ENCODE measurements at places on chromosomes 3 and 15.

- no peak for DNase-seq
Observed at GRCh38 chr3:14199641-14200040, 21.0 kb downstream of the LSM3 start.

GRCh38 chr3:147391781-147392624 lies 14.3 kb downstream of the ZIC4 start:
- DNase-seq = peak; percentile 54

GRCh38 chr3:126024049-126024854 lies 55.3 kb downstream of the ROPN1B start:
- no peak for DNase-seq

DNA sequence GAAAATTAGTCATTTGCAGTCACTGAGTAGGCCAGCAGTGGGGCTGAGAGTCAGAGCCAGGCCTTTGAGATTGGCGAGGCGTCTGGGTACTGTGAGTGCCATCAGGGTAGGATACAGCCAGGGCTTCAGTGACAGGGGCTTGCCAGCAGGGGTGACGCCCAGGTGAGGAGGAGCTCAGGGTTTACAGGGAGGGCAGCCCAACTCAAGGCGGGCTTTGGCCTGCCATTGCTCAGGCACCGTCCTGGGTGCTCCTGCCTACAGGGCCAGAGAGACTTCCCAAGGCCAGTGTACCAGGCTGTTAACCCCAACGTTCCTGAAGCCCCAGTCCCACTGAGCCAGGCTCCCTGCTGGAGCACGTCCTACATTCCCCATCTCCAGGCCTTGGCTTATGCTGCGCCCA lies 152.0 kb downstream of the FBLN2 start:
- DNase-seq = no peak

DNA sequence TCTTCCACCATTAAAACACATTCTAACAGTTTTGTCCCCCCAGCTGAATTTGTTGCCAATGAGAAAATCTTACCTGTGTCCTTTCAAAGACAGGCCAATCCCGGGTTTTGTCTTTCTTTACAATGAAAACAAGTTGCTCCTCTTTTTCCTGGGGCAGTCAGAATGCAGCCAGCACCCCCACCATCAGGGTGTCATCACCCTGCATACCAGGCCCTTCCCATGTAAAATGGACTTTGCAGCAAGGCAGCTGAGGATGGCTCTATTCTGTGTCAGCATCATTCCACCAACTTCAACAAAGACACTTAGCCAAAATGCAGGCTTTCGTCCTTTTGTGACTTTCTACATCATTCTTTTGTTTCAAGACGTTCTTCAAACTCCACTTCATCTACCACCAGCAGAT lies 490.9 kb downstream of the OCA2 start:
- DNase-seq = no peak

DNA sequence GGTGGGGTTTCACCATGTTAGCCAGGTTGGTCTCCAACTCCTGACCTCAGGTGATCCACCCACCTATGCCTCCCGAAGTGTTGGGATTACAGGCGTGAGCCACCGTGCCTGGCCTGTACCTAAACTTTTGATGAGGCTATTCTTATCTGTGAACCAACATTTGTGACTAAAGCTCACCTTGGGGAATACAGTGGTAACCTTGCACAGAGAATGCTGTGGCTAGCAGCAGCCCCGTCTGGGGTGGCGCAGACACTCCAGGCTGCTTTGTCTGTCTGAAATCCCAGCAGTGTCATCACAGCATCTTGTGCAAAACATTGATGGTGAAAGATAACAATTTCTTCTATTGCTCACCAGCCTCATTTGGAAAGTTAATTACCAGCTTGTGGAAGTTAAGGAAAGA lies 58.9 kb downstream of the CMTM8 start:
- DNase-seq = no peak

DNA sequence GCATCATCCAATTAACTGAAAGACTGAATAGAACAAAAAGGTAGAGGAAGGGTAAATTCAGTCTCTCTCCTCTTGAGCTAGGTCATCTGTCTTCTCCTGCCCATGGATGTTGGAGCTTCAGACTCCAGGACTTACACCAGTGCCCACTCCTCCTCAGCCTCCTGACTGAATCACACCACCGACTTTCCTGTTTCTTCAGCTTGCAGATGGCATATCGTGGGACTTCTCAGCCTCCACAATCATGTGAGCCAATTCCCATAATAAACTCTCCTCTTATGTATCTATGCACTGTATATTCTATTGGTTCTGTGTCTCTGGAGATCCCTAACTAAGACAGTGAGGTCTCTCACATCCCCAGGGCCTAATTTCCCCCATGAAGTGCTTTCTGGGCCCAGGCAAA lies 140.4 kb downstream of the CD47 start:
- no peak for DNase-seq

DNA sequence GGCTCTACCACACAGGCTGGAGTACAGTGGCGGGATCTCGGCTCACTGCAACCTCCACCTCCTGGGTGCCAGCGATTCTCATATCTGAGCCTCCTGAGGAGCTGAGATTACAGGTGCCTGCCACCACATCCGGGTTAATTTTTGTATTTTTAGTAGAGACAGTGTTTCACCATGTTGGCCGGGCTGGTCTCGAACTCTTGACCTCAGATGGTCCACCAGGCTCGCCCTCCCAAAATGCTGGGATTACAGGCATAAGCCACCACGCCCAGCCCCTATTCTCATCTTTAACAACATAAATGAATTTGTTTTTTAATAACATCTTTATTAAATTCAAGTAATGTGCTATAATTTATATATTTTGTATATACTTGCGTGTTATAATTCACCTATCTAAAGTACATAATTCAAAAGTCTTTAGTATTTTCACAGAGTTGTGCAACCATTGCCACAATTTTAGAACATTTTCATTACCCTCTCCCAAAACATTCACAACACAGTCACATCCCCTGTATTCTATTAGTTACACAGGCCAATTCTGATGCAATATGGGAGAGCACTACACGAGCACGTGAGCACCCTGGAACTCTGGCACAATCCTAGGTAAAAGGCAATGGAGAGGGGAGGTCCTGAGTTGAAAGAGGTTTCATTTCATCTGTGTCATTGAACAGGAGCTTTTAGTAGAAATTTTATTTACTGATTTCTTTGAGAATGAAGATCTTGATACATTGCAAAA lies 21.2 kb upstream of the MTMR14 start:
- no peak for DNase-seq

GRCh38 chr3:5384557-5385236 lies 197.2 kb downstream of the EDEM1 start:
- DNase-seq = no peak

- no peak for DNase-seq
Observed at GRCh38 chr3:72143322-72143721, 358.4 kb upstream of the PROK2 start.

- no peak for DNase-seq
Observed at GRCh38 chr3:87949189-87949878, 109.5 kb downstream of the CGGBP1 start.

DNA sequence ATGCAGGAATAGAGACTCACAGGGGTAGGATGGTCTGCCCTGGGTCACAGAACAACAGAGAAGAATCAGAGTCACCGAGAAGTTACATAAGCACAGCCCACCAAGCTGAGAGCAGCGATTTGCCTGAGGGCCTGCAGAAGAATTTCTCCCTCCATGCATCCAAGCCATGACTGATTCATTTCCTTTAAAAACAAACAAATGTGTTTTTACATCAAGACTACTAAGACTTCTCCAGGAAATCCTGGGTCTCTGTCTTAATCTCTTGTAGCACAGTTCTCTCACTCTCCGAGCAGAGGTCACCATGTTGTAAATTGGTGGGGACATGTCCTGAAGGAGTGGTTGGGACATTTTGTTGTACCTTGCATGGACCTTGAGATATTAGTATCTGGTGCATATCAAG lies 159.8 kb downstream of the THSD4 start:
- no peak for DNase-seq

- no peak for DNase-seq
Observed at GRCh38 chr15:71501344-71502076, 308.8 kb upstream of the NR2E3 start.

DNA sequence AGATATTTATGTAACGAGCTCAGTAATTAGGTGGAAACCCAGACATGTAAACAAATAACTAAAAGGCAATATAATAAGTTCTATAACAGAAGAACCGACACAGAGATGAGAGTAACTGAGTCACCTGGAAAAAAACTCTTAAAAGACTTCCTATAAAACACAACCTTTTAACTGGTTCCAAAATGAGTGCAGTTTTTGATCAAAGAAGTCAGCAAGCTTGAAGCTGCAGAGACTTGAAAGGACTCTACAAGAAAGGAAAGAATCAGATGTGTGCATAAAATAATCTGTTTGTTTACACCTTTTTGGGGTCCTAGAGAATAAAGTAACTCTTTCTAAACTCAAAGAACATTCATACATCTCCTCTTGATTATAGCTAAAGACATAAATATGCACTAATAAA lies 560.4 kb upstream of the CCDC54 start:
- no peak for DNase-seq

DNA sequence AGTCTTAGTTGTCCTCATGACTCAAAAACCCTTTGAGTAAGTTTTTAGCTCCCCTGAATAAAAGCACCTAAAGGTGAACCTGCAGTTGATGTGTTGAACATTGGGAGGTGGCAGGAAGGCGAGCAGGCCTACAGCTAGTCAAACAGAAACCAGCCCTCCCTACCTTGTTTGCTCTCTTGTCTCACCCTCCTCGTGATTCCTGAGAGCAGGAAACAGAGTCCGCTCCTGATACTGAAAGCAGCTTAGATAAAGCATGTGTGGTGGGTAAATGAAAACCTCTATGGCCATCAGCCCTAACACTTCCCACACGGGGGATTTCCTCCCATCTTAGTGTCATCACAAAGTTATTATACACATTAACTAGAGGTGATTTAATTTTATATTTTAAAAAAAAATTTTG lies 21.8 kb upstream of the CLDN18 start:
- DNase-seq = no peak

DNA sequence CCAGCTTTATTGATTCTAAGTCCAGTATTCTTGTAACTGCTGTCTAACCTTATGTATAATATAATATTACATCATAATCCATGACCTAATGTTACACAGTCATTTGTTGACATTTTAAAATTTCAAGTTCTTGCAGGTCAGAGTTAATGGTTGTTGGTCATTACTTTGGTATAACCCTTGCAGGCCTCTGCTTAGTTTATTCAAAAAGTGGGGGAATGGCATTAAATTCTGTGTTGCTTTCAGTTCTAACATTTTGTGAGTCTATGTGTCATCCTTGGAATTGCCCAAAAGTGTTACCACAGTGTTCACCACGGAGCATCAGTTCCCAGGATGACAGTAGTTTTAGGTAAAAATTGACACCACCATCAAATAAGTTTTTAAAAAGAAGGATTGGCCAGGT lies 174.8 kb upstream of the BCL6 start:
- DNase-seq = no peak

DNA sequence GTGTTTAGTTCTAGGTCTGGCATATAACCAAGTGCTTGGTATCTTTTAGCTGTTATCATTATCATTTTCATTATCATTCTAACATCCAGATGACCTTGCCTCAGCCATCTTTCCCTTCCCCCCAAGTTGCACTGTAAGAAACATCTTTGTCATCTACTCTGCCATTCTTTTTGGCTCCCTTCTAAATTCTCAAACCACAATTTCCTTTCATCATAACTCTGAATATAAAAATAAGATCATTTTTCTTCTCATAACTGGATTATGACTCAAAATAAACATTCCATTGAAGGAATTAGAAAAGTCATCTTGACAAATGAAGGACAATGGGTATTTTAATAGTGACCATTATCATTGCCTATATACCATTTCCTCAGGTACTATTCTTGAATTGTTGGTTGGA lies 786.2 kb downstream of the AGBL1 start:
- DNase-seq = no peak

DNA sequence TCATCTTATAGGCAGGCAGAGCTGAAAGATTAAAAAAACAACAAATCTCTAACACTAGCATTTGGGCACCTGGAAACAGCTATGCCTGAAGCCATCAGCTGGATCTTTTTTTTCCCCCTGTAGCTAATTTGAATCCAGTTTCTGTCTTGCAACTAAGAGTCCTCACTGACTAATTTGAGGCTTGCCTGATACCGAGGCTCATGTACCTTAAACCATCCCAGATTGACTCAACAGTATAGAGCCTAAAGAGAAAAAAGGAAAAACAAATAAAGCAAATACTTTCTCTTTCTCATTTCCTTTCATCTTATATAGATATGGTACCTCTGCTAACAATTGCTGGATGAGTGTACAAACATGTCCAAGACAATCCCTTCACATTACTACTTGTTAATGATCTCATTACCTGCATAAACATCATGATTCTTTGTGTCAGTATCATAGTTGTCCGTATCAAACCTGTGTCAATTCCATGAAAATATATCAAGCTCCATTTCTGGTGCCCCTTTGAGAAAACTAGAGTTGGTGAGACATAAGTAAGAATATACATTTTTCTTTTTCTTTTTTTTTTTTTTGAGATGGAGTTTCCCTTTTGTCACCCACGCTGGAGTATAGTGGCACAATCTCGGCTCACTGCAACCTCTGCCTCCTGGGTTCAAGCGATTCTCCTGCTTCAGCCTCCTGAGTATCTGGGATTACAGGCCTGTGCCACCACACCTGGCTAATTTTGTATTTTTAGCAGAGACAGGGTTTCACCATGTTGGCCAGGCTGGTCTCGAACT lies 43.1 kb downstream of the BHLHE40 start:
- DNase-seq = no peak

DNA sequence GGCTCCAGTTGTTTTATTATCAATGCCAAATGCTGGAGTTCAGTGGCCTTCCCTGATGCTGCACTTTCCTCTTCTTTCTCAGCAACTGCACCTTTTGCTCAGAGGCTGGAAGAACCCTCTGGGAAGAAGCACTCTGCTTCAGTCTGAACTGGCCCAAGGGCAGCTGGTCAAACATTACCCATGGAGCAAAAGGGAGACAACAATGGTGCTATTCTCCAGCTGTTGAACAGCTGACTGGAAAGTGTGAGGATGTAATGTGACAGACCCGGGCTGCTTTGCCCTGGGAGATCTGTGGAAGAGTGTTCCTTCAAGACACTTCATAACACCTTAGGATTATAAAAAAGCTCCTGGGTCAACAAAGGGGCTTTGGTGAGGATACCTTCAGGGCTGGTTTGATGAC lies 84.9 kb downstream of the EPHB1 start:
- DNase-seq = no peak

- no peak for DNase-seq
Observed at GRCh38 chr3:8578282-8578681, 66.3 kb downstream of the SSUH2 start.

GRCh38 chr3:127392156-127392490 lies 104.3 kb upstream of the PRR20G start:
- DNase-seq = no peak

DNA sequence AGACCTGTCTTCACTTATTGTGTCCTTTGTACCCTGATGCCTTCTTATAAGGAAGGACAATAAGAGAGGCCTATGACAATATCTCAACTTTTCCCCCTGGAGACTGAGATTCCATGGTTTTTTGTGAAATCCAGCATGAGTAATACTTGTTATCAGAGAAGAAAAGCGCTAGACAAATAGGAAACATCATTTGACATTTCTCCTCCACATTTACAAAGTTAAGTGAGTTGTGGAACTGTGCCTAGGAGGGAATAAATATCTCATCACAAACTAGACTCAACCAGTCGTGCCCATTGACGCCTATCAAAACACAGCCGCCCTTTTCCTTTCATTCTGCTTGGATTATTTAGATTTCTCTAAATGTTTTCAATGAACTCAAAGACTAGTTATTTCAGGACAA lies 253.1 kb downstream of the MECOM start:
- no peak for DNase-seq
